Left colon (tissue), 2 donors: ENCODE measurements at places on chromosomes 12 and 14. TPM values are rescaled to one million over a fixed set of nuclear protein-coding genes. Genes with fewer than 3 reads are reported as not detected.

- peak; percentile 94 for DNase-seq
Measured at GRCh38 chr14:100850841-100851585, 25.1 kb downstream of the MEG3 start.

- no peak for DNase-seq
Measured at GRCh38 chr14:78491048-78491447, 320.9 kb downstream of the NRXN3 start.

GRCh38 chr12:53333289-53333688 is 2.9 kb downstream of the SP7 start:
- DNase-seq = no peak

- DNase-seq = no peak
Measured at GRCh38 chr14:25411781-25412757, 362.1 kb upstream of the STXBP6 start.

DNA sequence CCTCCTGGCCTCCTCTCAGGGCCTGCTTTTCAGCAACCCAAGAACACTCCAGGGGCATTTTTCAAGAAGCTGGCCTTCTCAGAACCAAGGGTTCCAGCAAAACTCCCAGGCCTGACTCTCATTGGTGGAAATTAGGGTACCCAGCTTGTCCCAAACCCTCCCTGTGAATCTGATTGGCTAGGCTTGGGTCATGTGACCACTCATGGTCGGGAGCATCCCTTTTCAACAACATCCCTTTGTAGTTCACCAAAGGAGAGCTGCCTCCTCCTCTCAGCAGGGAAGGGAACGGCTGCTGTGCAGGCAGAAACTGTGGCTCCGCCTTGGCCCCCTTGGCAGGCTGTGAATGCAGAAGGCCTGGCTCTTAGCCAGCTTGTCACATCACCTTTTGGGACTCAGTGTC is 94.5 kb downstream of the AACS start:
- DNase-seq = no peak

- peak; percentile 43 for DNase-seq
Measured at GRCh38 chr12:753611-754472, 1.5 kb downstream of the WNK1 start.

GRCh38 chr12:107326237-107326636 is 232.9 kb upstream of the CRY1 start:
- no peak for DNase-seq

DNA sequence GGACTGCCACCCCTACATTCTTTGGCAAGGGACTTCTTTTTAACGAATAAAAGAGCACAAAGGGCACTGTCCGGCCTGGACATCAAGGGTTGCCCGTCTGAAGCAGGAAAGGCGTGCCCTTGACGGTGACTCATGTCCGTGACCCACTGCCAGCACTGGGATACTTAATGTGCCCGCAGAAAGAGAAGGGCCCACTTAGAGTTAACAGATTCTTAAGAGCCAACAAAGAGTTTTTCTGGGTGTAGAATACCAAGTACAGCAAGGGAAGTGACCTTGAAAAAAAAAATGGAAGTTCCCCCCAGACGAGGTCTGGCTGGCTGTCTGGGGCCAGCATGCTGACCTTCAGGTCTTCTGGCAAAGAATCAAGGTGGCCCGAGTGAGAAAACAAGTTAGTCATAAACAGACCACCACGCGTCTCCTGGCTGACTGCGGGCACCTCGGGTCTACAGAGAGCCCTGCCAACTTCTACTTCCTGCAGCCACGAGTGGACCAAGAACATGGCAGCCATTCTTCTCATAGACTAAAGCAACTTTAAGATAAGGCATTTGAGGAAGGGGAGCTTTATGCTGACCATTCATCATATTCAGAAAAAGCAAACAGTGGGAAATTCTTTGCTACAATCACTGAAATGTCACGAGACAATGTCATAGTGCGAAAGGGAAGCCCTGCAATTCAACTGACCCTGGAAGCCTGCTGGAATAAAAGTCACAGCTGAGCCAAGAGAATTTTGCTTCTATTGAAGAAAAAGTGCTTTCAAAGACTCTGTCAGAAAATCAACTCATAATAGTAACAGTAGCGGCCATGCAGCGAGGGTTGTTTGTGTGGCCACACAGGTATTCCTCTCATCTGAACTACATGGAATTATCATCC is 10.5 kb upstream of the SELPLG start:
- DNase-seq = no peak

GRCh38 chr12:1419849-1420371 is 174.5 kb downstream of the FBXL14 start:
- no peak for DNase-seq

Gene TMPRSS12
- not detected for total RNA-seq

Gene RNASE12
- total RNA-seq = not detected

Gene PLBD1
- total RNA-seq = 58.0 TPM

Gene UBR7
- total RNA-seq = 22.9 TPM

Gene AMIGO2
- 1.7 TPM for total RNA-seq

Gene SMAGP
- 77.3 TPM for total RNA-seq
